ENCODE measurements at places on chromosomes 5 and 9.

DNA sequence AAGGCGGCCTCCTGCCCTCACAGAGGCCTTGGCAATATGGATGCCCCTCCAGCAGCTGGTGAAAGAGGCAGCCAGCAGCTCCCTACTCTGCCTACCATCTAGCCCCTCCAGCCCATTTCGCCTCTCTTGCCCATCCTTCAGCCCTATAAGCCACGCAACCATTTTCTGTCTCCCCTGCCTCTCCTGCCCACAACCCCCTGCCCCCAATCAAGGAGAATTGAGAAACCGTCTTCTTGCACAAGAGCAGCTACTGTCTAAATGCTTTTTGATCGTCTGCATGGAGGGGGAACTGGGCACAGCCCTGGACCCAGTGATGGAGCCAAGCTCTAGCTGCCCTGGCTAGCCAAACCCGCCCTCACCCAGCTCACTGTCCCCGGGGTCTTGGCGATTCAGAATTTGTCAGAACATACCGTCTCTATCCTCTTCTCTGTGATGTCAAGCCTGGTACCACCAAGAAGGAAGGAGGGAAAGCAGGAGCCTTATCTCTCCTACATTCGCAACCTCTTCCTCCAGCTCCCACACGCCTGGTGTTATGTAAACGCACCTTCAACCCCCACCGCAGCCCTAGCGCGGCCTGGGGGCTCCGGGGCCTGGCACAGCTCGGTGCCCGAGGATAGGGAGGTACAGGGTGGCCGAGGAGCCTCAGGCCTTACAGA lies 1.2 kb downstream of the SPRY4 start:
- DNase-seq = no peak

GRCh38 chr9:119967867-119968535 lies 598.8 kb upstream of the BRINP1 start:
- no peak for DNase-seq

- DNase-seq = no peak
These were observed 180.8 kb downstream of the GOLPH3 start for GRCh38 chr5:31993165-31993961.

DNA sequence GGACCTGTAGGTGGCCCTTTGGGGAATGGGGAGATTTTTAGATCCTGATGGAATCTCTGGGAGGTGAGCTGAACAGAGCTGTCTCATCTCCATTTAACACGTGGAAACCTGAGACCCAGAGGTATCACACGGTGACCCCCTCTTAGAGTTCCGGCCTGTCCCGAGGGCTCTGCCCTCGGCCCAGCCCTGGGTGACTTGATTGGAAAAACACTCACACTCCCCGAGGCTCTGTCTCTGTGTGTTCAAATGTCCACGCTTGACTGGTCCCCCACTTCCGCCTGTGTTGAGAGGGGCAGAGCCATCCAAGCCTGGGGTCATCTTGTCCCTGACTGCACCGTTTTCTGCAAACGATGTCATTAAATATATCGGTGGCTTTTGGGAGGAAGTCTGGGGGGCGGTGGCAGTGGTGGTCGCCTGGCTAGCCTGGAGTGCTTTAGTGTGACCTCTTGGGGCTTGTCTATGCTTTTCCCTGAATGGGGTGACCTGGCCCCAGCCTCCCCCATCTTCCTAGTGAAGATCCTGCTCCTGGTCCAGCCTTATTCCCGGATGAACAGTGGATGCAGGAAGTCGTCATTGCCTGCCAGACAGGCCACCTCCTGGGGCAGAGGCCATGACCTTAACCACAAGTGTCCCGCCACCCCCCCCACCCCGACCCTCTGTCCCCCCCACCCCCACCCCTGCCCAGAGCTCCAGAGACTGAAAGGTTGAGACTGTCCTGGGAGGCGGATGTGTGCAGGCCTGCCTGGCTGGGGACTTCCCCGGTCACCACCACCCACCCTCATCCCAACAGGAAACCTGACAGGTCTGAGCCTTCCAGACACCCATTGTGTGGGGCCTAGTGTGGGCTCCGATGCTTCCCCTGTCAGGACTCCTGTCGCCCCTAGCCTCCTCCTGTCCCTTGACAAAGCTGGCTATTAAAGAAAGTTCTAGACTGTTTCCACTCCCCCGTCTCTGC lies 5.3 kb upstream of the DAB2IP start:
- no peak for DNase-seq

DNA sequence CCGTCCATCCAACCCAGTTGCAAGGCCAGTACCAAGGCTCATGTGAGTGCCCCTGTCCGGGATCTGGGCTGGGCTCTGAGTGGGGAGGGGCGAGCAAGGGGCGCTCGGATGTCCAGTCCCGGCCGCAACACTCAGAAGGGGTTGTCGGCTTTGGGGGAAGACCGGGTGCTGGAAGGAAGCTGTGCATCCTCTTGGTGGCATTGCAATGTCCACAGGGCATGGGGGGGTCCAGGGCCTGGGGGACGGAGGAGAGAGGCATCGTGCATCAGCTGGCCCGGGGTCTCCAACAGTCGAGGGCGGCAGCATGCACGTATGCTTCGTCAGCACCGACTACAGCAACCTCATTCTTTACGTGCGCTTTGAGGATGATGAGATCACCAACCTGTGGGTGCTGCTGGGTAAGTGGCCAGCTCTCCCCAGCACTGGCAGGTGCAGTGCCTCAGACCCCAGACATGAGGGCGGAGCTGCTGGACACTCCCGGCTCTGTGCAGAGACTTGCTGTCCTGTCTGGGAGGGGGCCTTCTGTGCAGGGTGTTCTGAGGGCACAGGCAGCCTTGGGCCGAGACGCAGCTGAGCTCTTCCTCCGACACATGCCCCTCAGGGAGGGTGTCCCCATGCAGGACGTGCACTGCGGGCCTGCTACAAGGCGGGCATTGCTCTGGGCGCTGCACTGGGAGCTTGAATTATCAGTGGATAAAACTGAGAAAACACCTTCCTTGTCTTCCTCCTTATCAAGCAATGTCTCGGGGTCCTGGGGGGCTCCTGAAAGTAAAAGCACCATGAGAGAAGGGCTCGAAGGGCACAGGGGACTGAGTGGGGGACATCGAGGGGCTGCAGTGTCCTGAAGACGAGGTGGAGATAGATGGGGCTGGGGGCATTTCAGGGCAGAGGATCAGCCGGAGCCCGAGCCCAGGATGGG lies 22.5 kb downstream of the GLT6D1 start:
- no peak for DNase-seq
